ENCODE measurements at places on chromosomes 12 and 14.

DNA sequence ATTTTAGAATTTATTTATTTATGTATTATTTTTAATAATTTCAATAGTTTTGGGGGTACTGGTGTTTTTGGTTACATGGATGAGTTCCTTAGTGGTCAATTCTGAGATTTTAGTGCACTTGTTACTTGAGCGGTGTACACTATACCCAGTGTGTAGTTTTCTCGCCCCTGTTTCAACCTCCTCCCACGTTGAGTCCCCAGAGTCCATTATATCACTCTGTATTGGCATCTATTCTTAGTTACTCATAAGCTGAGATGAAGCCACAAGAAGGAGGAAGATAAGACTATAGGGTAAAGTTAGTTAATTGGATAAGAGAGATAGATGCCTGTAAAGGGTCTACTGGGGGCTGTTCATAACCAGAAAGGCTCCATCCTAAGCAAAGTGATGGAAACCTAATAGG is 4.0 kb downstream of the C1S start:
- DNase-seq = no peak

GRCh38 chr14:80519002-80519401 is 307.7 kb upstream of the DIO2 start:
- no peak for DNase-seq

DNA sequence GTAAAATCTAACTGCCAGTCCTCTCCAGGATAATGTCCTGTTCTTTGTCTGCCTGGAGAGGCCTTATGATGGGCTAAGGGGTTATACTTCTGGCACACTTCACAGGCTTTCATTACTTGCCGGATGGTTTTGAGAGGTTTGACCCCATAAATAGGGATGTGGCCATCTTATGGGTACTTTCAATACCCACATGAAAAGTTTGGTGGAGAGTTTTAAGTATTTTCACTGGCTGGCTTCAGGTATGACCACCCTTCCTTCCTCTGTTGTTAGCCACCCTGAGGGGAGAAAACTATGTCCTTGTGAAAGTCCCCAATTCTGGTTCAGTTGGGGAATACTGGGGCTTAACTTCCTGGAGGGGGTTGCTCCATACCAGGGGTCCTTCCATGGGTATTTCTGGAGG is 54.8 kb downstream of the ASCL4 start:
- no peak for DNase-seq

DNA sequence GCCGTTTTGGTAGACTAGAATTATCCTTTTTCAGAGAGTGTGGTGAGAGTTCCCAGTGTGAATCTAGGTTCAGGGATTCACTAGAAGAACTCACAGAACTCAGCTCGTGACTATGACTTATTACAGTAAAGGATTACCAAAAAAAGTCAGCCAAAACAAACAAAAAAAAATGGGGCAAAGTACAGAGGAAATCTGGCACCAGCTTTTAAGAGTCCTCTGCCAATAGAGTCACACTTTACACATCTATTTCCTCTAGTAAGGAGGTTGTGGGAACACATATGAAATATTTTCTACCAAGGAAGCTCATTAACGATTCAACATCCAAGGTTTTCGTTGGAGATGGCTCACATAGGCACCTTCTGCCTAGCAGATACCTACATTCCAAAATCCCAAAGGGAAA is 28.2 kb downstream of the TSPAN19 start:
- DNase-seq = peak; percentile 78

GRCh38 chr14:94977016-94977415 is 180.3 kb downstream of the DICER1 start:
- DNase-seq = no peak

DNA sequence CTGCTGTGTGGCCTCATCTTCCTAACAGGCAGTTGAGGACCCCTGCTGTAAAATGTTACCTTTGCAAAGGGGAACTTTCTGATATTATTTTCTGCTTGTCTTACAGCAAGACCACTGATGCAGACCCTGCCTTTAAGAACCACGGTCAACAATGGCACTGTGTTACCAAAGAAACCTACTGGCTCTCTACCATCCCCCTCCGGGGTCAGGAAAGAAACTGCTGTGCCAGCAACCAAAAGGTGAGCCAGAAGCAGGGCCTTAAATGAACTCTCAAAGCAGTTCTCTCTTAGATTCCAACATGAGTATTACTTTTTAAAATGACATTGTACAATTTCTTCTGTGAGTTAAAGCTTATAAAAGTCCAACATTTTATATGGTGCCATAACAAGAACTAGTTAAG is 72.2 kb downstream of the EML1 start:
- no peak for DNase-seq

- no peak for DNase-seq
Measured at GRCh38 chr12:45421736-45422135, 205.8 kb downstream of the ANO6 start.

GRCh38 chr12:132161036-132161781 is 17.0 kb downstream of the NOC4L start:
- peak; percentile 69 for DNase-seq

- no peak for DNase-seq
Measured at GRCh38 chr12:62021808-62022207, 238.4 kb upstream of the USP15 start.

GRCh38 chr14:54316652-54317051 is 80.2 kb upstream of the CDKN3 start:
- DNase-seq = no peak

DNA sequence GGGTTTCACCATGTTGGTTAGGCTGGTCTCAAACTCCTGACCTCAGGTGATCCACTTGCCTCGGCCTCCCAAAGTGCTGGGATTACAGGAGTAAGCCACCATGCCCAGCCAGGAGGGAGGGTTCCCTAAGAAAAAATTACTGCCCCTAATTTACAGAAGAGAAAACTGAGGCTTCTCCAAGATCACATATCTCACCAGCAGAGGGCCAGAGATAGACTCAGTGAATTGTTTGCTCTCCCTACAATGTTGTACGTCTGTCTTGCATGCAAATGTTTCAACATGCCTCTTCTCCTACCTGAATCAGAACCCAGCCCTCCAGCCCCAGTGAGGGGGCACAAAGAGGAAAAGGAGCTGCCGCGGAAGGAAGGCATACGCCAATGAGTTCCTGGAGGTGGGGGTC is 48.3 kb upstream of the TMEM263 start:
- no peak for DNase-seq

- DNase-seq = no peak
Measured at GRCh38 chr12:70365398-70365647, 767 bp upstream of the KCNMB4 start.

GRCh38 chr14:39175445-39176262 is 600 bp downstream of the PNN start:
- peak; percentile 29 for DNase-seq

- DNase-seq = no peak
Measured at GRCh38 chr12:9667403-9668160, 1.9 kb upstream of the CLEC2D start.

GRCh38 chr14:70415788-70416187 is 1.1 kb downstream of the SYNJ2BP start:
- DNase-seq = no peak

GRCh38 chr12:131041216-131041967 is 87.7 kb downstream of the ADGRD1 start:
- DNase-seq = no peak

- no peak for DNase-seq
Measured at GRCh38 chr14:68815298-68816182, 22.7 kb upstream of the ZFP36L1 start.

DNA sequence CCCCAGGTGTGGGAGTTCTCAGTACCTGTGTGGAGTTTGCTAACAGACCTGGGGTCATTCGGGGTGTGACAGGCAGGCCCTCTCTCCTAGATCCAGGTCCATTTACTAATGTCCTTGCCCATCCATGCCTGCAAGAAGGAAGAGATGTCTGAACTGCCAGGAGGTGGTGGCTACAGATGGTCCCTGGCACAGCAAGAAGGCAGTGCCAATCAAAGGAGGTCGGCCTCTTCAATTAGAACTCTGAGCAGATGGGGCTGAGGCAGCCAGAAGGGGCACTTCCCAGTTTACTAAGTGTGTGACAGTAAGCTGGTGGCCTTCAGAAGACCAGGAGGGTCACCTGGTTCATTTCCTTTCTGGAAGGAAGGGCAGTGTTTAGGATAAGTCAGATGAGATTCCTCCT is 202.5 kb downstream of the CACNA1C start:
- no peak for DNase-seq

- peak; percentile 81 for DNase-seq
Measured at GRCh38 chr14:61003571-61003970, 22.5 kb downstream of the SLC38A6 start.

GRCh38 chr12:52062167-52063081 is 7.4 kb upstream of the ATG101 start:
- no peak for DNase-seq

DNA sequence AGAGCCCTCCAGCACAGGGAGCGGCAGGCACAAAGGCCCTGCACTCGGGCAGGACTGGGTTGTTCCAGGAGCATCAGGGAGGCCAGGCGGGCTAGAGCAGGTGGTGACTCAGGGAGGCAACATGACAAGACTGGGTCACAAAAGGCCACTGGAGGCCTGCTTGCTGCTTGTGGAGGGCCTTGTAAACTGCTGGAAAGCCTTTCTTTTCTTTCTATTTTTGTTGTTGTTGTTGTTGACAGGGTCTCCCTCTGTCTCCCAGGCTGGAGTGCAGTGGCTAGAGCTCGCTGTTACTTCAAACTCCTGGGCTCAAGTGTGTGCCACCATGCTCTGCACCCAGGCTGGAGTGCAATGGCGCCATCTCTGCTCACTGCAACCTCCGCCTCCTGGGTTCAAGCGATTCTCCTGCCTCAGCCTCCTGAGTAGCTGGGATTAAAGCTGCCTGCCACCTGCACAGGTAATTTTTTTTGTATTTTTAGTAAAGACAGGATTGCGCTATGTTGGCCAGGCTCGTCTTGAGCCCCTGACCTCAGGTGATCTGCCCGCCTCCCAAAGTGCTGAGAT is 11.8 kb upstream of the RCOR1 start:
- DNase-seq = no peak

DNA sequence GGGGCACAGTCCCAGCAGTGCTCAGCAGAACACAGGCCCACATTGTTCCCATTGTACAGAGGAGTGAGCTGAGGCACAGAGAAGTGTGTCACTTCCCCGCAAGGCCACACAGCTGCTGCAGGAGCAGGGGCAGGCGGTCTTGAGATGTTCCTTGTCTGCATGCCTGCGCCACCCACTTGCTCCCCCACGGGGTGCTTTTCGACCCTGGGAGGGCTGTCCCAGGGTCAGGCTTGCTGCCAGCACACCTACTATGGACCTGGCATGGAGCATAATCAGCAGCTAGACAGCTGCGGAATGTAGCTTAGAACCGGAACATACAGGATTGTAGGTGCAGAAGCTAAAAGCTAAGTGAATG is 7.8 kb upstream of the EP400 start:
- DNase-seq = no peak

GRCh38 chr14:78319887-78320635 is 149.9 kb downstream of the NRXN3 start:
- DNase-seq = no peak

DNA sequence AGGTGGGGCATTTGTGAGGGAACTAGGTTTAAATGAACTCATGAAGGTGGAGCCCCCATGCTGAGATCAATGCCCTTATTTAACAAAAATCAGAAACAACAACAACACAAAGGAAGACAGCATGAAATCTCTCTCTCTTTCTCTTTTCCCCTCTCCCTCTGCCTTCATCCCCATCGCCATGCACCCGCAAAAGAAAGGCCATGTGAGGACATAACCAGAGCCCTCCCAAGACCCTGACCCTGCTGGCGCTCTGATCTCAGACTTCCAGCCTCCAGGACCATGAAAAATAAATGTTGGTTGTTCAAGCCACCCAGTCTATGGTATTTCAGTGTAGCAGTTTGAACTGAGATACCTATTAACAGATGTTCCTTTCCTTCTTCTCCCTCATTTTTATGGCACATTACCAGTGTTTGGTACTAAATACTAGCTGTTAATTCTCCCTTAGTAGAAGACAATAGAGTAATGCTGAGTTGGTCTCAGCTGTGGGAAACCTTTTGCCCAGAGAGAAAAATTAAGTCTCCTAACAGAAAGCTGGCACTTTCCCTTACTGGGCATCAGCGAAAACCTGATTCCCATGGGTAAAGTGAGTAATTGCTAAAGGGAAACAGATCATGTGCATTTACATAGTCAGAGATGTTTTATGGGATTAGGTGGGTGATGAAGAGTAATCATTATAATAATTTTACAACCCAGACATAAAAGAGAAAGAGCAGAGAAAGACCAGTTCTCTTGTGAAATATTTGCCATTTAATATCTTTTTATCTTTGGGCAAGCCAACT is 264.0 kb upstream of the PLEKHG7 start:
- DNase-seq = no peak

DNA sequence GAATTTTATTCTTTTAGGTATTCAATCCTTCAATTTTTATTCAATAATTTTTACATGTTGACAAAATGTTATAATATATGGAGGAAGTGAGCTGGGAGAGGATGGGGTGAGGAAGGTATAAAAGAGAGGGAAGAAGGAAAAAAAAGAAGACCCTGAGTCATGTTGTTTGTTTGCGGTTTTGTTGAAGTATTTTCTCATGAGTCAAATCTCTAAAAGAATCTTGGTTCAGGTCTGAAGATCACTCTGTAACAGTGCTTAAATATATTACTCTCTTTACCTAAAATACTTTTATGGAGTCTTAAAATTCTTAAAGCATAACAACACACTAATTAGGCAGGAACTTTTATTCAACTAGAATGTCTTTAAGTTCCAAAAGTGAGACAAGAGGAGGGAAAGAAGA is 489.6 kb upstream of the GARIN6 start:
- DNase-seq = no peak

DNA sequence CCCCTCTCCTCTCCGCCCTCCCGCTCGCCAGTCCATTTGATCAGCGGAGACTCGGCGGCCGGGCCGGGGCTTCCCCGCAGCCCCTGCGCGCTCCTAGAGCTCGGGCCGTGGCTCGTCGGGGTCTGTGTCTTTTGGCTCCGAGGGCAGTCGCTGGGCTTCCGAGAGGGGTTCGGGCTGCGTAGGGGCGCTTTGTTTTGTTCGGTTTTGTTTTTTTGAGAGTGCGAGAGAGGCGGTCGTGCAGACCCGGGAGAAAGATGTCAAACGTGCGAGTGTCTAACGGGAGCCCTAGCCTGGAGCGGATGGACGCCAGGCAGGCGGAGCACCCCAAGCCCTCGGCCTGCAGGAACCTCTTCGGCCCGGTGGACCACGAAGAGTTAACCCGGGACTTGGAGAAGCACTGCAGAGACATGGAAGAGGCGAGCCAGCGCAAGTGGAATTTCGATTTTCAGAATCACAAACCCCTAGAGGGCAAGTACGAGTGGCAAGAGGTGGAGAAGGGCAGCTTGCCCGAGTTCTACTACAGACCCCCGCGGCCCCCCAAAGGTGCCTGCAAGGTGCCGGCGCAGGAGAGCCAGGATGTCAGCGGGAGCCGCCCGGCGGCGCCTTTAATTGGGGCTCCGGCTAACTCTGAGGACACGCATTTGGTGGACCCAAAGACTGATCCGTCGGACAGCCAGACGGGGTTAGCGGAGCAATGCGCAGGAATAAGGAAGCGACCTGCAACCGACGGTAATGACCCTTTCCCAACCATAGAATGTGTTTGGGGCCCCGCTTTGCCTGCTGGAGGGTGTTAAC is 615 bp downstream of the CDKN1B start:
- no peak for DNase-seq

All from iris pigment epithelial cell (primary cell).